ENCODE measurements at places on chromosomes 16 and 17.
A peak's percentile ranks its signal among the peaks of the same experiment; 100 is the strongest.

DNA sequence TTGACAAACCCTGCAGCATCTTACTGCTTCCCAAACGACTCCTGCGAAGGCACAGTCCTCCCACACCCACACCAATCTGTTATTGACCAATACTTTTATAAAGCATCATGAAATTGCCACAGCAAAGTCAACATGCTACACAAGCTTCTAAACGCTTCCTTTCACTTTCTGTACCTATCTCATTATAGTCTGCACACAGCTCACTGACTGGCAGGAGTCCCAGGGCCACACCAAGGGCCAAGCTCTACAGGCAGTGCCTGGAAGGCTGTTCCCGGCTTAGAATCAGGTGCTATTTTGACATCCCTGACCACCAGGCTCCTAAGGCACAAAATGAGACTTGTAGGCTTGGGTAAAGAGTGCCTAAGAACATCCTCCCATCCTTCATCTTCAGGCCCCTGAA lies 39.5 kb downstream of the USP7 start:
- DNase-seq, result no peak

- no peak for DNase-seq
Observed at GRCh38 chr17:76446449-76447231, 6.3 kb downstream of the UBE2O start.

DNA sequence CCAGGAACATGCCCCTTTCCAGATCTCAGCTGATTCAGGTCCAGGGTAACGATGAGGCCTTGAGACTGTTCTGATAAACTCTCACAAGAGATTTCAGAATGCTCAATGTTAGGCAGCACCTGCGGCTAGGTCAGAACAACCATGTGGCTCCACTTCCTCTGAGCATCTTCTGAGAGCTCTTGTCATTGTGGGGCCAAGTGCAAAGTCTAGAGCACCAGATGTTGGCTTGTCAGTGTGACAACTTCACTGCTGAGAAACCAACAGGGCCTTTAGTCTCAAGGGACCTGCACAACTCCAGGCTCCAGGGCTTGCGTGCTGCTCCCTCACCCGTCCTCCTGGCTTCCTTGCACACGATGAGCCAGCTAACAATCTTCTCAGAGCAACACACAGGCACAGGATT lies 29.0 kb downstream of the FCSK start:
- peak; percentile 87 for DNase-seq

DNA sequence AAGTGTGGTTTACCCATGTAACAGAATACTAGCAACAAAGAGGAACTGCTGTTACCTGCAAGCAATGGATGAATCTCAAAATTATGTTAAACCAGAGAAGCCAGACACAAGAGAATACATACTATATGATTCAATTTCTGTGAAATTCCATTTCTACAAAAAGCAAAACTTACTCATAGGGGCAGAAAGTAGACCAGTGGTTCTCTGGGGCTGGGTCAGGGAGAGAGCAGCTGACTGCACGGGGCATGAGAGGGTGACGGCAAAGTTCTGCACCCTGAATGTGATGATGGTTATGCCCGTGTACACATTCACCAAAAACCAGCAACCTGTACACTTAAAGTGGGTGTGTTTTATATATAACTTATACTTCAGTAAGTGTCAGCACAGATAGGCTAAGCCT lies 3.1 kb downstream of the ZNF843 start:
- DNase-seq, result no peak

- DNase-seq, result no peak
Observed at GRCh38 chr17:29891131-29891530, 38.9 kb downstream of the SSH2 start.
